ENCODE measurements at places on chromosomes 7 and 10.

DNA sequence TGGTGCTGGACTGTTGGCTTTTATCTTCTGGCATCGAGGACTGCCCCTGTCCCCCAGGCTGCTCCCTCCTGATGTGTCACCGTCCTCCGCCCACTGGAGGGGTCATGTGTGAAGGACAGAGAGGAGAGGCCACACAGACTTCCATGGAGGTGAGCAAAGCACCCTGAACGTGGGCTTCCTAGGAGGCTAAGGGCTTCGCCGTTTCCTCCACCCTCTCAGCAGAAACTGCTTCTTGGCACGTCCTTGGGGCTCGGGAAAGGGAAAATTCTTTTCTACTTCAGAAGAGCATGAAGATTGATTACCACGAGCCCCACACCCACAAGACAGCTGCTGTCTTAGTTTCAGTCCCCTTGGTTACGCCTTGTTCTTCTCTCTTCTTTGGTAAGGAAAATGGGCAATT is 218.2 kb downstream of the CCDC3 start:
- DNase-seq: no peak

DNA sequence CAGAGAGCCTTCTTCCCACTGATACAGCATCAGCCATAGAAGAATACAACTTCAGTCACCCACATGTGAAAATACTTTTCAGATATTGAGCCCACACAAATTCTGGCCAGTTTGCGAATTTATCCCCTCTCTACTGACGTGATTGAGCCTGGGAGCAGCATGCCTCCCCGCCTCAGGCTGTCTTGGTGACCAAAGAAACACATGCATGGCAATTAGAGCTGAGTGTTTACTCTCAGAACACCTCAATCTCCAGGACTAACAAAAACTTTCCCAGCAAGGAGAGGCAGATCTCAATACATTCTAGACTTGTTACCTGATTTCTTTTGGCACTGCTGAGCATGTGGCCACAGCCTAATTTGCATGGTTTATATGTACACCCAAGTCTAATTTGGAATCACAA is 122.5 kb downstream of the TMEM26 start:
- DNase-seq: no peak

- DNase-seq: peak; percentile 34
These were observed 755 bp downstream of the FAM171A1 start for GRCh38 chr10:15370212-15370855.

- DNase-seq: no peak
These were observed 93.4 kb downstream of the POLL start for GRCh38 chr10:101494650-101495049.

- DNase-seq: peak; percentile 97
These were observed at the start of the genes COX15 and CUTC for GRCh38 chr10:99732033-99732842. TSS of gene COX15 (minus strand) at chr10:99732127. CDS start at chr10:99732049, 78 bp downstream. TSS of gene CUTC (plus strand) at chr10:99732234. CDS start at chr10:99732349, 115 bp downstream.

- peak; percentile 47 for DNase-seq
These were observed 91.1 kb upstream of the ARHGAP21 start for GRCh38 chr10:24814568-24815313.

DNA sequence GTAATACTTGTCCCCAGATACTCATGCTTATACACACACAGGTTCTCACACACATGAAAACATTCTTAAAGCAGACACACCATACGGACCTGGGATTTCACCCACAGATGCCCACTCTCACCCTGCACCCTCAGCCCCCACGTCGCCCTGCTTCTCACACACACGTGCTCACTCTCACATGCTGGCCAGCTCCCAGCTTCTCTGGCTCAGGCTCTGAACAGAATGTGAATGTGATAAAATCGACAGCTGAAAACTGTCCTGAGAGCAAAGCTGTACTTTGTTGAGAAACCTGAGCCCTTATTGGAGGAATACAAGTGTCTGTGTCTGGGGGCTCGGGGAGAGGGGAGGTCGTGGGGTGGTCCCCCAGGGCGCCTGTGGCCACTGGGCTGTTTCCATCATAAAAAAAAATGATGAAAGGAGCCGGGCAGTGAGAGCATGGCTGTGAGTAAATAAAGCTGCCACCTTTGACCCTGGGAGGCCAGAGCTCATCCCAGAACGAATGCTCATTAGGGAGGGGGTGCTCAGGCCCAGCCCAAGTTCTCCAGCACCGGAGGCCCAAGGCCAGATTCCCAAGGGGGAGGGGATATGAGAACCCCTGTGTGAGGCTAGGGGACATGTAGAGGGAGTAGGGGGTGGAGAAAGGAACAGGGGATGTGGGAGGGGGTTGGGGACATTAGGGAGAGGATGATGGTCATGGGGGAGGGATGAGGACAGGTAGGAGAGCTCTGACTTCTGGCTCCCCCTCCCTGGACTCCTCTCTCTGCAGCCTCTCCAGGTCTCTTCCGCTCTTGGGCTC is 18.1 kb upstream of the TLX1 start:
- no peak for DNase-seq

DNA sequence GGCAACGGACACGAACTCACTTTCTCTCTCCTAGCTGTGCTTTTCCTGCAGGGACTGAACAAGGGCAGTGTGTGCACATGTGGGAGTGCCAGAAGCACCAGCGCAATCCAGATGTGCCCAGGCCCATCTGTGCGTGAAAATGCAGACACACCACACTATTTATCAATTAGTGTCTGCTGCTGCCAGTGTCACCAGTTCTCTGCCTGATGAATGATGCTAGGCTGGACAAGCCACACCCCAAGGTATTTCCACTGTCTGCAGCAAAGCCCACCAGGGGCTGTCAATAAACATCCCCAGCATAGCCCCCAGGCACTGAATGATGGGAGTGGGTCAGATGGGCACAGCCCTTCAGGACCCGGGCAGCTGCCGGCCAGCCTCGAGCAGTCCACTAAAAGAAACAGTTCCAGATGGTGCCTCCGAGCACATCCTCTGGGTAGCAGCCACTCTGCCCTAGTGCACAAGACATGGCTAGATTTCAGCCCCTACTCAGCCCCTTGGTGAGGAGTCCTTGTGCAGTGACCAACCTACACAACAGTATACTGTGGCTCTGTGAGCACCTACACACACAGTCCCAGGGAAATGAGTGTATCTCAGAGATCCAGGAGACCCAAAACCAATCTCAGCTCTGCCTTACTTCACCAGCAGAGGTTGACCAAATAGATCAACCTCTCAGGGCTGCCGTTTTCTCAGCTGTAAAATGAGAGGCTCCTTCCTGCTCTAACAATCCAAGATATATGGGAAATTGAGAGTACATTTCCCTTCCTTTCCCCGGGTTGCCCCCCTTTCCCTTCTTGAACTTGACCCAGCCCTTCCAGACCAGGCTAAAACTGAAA is 314.7 kb downstream of the PLXNA4 start:
- DNase-seq: no peak

- no peak for DNase-seq
These were observed 29.0 kb upstream of the DGKI start for GRCh38 chr7:137875746-137876145.

DNA sequence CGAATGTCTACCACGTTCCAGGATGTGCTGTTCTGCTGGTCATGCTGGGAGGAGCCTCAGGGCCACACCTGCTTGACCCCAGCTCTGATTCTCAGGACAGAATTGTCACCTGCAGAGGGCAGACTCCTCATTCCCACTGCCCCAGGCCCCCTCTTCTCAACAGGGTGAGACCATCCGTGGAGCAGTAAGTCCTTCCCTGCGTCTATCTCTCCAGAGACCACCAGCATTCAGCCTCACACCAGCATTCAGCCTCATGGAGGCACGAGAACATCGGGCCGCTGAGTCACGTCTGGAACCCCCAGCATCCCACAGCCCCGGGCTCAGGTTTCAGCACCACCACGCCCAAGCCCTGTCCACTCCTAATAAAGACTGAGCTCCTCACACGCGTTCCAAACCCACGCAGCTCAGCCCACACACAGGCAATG is 273.4 kb downstream of the DIP2C start:
- DNase-seq: no peak

DNA sequence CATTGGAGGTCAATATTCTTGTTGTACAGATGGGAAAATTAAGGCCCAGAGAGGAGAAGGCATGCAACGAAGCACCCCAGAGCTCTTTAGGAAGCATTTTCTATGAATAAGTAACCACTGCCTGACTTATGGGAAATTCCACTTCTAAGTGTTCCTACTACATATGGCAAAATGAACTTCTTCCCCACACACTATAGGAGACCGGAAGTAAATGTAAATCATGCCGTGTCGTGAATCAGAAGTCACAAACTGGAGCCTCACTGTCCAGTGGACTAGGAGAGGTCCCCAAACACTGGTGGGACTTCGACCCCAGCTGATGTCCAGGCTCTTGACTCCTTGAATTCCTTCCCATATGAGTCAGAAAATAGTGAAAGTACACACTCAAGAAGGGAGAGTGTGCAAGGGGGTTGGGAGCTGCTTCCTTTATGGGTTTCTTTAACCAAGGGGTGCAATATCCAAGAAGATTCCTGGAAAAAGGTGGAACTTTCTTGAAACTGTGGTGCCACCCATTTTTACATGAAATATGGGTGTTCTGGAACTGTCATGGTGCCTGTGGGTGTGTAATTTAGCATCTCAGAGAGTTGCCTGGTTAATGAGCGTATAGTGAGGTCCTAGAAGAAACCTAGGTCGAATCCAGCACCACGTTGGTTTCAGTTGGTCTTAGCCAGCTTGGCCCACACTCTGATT is 6.7 kb downstream of the RASSF4 start:
- peak; percentile 15 for DNase-seq

- DNase-seq: no peak
These were observed 36.0 kb upstream of the DLD start for GRCh38 chr7:107854989-107855388.

DNA sequence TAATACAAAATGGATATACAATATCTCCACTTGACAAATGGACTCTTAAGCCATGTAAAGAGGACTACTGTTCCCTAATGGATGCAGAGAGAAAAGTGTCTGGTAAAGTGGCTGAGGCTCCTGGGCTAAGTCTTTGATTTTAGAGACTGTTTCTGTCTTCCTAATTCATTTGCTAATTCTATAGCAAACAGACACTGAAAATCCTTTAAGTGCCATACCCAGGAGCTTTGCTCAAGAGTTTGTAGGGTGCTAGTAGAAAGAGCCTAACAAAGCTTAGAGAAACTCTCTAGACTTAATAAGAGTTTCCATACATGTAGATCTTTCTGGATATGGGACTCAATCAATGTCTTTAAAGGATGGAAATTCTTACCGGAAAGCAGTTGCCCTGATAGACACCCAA is 16.7 kb downstream of the CEP55 start:
- DNase-seq: no peak

DNA sequence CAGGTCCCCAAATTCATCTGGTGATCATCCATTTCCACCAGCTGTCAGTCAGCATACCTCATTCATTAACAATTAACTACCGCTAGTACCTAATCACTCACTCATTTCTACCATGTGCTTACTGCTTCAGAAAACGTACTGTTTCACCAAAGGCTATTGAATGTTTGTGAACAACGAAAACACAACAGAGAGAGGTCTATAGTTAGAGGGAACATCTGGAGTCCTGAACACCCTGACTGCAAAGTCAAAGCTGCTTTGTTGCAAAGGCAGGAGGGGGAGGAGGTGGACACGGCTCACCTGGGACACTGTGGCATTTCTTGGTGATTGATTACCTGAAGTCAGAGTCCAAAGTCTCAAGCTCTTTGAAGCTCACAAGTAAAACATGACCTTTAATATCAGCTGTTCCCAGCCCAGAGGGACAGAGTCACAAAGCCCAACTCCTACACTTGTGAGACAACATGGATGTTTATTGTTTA is 342.3 kb upstream of the ADARB2 start:
- DNase-seq: no peak

GRCh38 chr7:116407165-116407564 is 92.4 kb upstream of the CAV2 start:
- DNase-seq: peak; percentile 29

GRCh38 chr10:81013771-81014170 is 476.1 kb downstream of the SH2D4B start:
- DNase-seq: no peak

DNA sequence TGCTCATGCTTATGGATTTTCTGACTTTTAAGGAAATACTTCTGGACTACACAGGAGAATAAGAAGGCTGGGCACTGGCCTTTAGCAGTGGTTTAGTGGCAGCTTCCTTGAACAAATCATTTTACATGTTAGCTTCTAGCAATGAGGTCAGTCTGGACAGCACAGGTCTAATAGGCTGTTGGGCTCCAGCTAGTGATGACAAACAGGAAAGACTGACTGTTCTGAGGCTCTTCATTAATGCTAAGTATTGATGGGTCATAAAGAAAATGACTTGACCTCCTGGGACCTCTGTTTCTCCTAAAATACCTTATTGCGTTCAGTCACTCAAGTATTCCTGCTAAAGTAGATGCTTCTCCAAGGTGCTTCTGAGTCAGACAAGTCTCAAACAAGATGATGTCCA is 4.9 kb upstream of the RHOBTB1 start:
- DNase-seq: no peak

DNA sequence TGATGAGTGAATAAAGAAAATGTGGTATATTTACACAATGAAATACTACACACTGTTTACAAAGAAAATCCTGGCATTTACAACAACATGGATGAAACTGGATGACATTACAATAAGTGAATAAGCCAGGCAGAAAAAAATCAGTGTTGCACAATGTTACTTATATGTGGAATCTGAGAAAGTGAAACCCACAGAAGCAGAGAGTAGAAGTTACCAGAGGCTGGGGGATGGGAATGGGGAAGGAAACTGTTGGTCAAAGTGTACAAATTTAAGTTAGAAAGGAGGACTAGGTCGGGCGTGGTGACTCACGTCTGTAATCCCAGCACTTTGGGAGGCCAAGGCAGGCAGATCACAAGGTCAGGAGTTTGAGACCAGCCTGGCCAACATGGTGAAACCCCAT is 538.5 kb upstream of the MKI67 start:
- no peak for DNase-seq

DNA sequence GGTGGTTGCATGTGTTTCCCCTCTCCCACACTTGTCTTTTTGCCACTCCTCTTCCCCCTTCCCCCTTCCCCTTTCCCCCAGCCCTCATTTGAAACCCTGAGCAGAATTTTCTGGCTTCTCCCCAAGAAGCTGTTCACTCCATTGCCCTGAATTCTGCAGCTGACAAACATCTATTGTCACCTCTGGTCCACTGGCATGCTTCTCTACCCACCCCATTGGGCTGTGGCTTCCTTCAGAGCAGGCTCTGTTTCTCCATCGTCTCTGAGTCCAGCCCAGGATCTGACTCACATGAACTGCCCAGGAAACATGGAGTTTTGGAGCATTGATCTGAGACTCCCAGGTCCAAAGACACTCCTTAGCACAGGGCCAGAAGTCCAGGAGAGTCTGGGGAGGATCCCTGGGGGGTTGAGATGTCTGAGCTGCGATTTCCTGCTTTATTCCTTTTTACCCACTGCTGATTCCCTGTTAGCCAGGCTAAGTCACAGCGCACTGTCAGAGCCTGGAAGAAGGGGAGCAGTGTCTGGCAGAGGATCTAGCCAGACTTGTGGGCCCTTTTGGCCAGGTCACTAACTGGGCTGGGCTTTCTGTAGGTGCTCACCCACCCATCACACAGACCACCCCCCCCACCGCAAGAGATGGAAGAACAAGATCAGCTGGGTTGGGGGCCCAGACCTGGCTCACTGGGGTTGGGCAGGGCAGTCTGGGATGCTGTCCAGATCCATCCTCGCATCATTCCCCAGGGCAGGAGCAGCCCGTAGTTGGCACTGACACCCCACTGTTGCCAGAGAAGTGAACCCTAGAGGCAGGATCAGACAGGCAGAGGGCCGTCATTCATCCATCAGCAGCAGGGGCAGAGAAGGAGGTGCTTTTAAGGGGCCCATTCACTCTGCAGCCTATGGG is 3.5 kb downstream of the CHAT start:
- DNase-seq: no peak

GRCh38 chr10:30529373-30529998 is 95.5 kb downstream of the MAP3K8 start:
- DNase-seq: no peak
